ENCODE measurements at places on chromosomes 12 and 14.

DNA sequence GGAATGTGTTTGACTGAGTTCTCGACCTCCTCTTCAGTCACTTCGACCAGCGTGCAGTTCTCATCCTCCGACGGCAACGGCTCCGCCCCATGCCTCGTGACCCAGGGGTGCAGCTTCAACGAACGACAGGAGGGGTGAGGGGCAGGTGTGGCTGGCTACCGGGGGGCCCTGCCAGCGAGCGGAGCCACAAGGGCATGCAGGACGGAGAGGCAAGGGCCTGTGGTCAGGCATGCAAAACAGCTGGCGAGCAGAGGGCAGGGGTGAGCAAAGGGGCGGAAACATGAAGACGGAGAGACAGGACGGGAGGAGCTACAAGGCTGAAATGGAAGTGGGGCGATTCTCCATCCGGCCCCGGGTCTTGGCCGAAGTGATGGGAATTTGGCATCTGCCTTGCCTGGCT is 38.7 kb downstream of the P2RX4 start:
- no peak for DNase-seq

GRCh38 chr12:122201381-122201780 is 2.1 kb upstream of the B3GNT4 start:
- no peak for DNase-seq

DNA sequence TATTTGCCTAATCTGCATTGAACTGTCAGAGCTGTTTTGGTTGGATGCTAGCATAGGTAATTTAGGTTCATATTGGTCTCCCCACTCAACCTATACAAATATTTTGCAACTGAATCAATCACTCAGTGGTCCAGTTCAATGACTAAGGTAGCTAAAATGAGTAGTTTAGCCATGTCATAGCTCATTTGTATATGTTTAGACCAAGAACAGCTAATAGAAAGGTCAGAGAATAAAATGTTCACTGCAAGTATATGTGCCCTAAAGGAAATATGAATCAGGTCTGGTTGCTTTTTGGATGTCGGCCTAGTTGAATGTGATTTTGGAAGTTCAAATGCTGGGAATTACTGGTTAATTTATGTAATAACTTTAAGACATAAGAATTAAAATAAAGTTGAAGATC is 883.9 kb downstream of the LRFN5 start:
- DNase-seq: no peak

- no peak for DNase-seq
These were observed 5.4 kb upstream of the TUBA1C start for GRCh38 chr12:49259452-49259851.

DNA sequence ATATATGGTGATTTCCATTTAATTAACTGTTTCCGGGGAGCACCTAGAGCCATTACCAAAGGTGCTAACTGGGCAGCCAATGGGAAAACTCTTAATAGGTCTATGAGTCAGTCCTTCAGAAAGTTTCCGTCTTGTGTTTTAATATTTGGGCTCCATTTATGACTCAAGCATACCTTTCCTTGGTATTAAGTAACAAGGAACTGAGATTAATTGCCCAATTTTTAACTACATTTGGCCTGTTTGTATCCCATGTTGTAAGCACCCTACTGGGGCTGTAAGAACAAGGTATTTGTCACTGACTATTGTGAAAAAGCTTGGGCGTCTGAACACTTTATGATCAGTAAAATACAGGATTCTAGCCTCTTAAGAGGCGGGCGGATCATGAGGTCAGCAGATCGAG is 62.8 kb upstream of the FOXN3 start:
- DNase-seq: no peak

GRCh38 chr12:1880153-1880845 is 38.2 kb downstream of the CACNA2D4 start:
- no peak for DNase-seq

GRCh38 chr12:15662983-15663659 is 126.1 kb downstream of the EPS8 start:
- no peak for DNase-seq

DNA sequence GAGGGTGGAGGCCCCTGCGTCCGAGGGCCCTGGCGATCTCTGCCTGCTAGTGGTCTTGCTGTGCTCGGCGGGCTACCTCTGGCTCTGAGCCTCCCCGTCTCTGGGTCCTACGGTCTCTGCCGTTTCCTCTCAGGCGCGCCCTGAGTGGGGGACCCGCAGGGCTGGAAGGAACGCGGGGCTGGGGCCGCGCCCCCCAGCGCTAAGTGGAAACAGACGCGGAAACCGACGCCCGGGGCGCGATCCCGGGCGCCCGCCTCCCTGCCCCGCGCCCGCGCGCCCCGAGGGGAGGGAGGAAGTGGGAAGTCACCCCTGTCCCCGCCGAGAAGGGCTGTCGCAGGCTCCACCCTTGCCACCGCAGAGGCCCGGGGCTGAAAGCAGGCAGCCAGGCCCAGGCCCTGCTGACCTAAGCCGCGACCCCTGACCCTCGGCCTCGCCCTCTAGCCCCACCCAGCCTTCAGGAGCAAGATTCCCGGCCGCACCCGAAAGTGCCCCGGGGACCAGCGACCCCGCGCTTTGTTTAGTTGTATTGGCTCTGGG is 831 bp downstream of the CRIP1 start:
- no peak for DNase-seq

- no peak for DNase-seq
These were observed 4.4 kb upstream of the CEBPE start for GRCh38 chr14:23123419-23123818.

- no peak for DNase-seq
These were observed 1.0 kb upstream of the ADCY6 start for GRCh38 chr12:48789858-48790326.

DNA sequence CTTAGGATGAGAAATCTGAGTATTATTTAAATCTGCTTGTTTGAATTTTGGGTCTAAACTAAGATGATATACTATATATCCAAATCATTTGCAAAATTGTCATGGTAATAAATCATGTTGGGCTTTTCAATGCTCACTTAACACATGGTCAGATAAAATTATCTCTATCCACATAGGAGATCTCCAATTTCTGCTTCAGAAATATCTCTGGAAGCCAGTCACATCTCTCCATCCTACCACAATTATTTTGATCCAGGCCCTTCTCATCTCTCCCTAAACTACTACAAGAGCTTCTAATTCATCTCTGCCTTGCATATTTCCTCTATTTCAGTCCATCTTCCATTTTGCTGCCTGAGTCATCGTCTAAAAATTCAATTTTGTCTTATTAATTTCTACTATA is 3.8 kb downstream of the DCN start:
- no peak for DNase-seq

DNA sequence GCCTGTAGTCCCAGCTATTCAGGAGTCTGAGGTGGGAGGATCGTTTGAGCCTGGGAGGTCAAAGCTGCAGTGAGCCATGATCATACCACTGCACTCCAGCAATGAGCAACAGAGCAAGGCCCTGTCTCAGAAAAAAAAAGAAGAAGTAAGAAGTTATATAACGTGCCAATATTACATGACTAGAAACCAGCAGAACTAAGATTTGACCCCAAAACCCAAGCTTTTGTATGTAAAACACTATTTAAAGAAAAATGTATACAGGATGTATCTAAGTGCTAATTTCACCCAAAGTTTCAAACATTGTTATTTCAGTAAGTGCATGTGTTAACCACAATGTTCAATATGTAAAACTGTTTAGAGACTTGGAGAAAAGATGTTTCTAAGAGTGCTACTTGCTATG is 94.7 kb downstream of the SLC5A8 start:
- no peak for DNase-seq

- DNase-seq: no peak
These were observed 406.3 kb upstream of the FAR2 start for GRCh38 chr12:28742791-28743190.

DNA sequence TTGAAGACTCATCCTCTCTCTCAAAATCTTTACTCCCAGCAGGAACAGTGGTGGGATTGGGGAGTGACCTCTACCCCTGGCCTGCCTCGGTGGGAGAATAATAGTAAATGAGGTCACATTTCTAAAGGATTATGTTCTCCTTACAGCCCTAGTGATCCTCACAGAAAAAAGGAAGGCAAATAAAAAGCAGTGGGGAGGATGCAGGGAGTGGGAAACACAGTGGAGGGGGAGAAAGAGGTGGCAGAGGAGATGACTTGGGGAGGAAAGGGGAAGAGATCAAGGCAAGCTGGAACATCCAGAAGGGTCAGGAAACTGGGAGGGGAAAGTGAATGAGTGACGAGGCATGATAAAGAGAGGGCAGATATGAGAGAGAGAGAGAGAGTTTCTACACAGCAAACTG is 8.3 kb upstream of the SYNDIG1L start:
- no peak for DNase-seq

DNA sequence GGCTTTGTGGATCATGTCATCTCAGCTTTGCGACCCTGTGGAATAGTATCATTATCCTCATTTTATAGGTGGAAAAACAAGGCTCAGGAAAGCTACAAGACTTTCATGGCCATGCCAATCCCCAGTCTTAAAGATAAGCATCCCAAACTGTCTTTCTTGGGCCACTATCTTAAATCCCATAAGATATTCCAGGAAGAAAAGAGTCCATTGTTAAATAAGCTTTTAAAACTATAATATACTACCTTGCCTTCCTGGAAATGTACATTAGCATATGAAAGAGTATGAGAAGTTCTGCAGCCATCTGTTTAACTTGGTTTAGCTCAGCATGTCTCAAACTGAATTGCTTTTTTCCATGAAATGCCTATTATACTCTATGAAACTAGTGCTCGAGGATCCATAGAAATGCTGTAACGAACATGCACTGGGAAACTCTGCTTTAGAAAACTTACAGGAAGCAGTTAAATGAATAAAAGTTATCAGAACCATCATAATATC is 77.1 kb downstream of the B4GALNT3 start:
- no peak for DNase-seq

GRCh38 chr14:24351517-24351916 is 11.7 kb upstream of the RIPK3 start:
- DNase-seq: no peak

GRCh38 chr14:54225457-54226060 is 171.2 kb upstream of the CDKN3 start:
- no peak for DNase-seq

GRCh38 chr14:25406818-25407217 is 356.9 kb upstream of the STXBP6 start:
- no peak for DNase-seq

- no peak for DNase-seq
These were observed 36.2 kb upstream of the TMEM260 start for GRCh38 chr14:56543436-56543835.

- DNase-seq: no peak
These were observed 80.6 kb upstream of the TMEM233 start for GRCh38 chr12:119512772-119513497.

DNA sequence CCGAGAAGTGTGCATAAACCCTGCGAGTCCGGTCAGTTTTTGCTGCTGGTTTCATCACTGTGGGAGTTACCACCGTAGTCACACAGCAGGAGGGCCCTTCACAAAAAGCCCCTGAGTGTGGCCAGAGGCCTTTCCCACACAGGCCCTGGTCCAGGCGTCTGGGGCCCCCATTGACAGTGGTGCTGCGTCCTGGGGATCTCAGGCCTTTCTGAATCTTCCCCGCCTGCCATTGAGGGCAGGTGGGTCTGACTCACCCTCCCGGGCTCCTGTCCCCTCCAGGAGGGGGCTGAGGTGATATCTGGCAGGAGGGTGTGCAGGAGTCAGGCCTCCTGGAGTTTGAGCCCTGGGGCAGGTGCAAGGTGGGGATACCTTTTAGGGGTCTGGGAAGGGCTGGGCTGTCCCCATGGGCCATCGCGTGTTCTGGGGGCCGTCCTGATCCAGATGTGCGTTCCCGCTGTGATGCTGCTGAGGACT is 358.5 kb downstream of the TMEM121 start:
- DNase-seq: no peak

- no peak for DNase-seq
These were observed 379.8 kb downstream of the VRK1 start for GRCh38 chr14:97177016-97177415.

DNA sequence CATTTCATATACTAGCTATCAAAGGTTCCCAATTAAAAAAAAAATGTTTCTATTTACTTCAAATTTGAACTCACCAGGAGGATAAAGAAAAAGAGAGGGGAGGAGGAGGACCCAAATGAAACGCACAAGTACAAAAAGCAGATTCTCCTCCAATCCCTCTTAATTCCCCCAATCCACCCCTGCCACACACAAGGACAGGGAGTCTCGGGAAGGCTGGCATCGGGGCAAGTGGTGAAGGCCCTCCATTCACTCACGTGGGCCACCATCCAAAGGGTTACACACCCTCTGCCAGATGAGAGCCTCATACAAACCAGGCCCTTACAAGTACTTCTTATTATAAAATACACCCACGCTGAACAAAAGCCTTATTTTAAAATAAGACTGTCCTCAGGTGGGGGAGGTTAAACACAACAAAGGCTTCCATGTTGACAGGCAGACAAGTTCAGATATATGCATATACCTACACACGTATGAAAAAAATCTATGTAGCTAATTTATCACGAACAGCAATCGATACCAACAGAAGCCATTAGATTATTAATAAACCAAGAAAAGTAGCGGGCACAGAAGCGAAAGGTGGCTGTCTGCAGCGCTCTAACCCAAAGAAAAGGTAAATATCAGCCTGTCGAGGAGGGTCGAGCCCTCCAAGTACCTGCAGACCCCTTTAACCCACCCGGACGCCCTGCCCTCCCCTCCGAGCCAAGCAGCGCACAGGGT is 1.5 kb downstream of the ATP2B1 start:
- DNase-seq: no peak

GRCh38 chr14:99819514-99819913 is 26.3 kb downstream of the EML1 start:
- no peak for DNase-seq

DNA sequence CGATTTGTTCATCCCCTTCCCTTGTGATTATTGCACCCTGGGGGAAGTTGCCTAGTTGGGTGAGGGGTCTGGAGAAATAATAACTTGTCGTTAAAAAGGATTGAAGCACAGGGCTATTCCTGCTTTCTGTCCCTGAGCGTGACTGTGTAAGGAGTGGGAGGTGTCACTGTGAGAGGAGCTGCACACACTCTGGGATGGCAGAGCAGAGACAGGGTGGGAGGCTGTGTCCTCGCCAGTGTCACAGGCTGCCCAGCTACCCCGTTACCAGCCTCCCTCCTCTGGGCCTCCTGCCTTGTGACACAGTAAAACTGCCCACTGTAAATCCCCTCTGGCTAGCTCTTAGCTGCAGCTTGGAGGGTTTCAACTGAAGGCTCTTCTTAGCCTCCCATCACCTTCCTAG is 460.6 kb downstream of the AACS start:
- DNase-seq: no peak
